ENCODE measurements at places on chromosomes 7 and 10.

DNA sequence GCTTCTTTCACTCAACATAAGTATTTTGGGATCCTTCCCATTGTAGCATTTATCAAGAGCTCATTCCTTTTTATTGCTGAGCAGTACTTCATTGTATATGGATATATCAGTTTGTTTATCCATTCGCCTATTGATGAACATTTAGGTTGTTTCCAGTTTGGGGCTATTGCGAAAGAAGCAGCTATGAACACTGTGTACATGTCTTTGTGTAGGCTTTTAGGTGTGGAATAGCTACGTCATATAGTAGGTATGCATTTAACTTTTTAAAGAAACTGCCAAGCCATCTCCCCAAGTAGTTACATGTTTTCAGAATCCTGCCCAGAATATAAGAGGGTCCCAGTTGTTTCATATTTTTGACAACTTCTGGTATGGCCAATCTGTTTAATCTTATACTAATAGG is 468.1 kb downstream of the IPMK start:
- DNase-seq = no peak

- no peak for DNase-seq
Measured at GRCh38 chr7:113285411-113285810, 167.1 kb upstream of the SMIM30 start.

DNA sequence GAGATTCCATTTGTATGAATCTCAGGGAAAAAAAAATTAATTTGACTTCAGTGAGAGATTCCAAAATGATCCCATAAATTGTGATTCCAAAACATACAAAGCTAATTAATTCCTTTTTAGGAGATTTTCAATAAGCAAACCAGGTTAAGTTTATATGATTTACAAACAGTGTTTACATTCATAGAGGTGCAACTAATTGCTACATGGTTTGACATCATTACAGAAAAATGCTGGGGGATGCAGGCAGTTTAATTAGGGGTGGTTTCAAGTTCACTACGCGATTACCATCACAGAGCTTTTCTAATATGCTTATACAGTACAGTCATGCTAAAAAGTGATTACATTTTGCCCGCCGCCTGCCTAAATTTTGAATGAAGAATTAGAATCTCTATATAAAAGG is 143.2 kb upstream of the MGMT start:
- DNase-seq = no peak

DNA sequence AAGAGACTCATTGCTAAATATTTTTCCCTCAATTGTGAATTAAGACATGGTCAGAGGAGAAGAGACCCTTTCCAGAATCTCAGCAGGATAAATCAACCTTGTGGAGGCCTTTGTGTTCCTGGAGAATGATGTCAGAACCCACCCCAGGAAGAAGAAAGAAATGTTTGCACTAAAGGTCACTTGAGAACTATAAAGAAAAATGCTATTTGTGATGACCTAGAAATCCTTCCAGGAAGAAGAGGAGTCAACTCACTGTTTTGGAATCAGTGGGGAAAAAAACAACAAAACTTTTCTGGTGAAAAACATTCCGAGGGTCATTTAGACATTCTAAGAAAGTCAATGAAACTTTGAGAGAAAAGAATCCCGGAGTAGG is 129.1 kb upstream of the ANKRD1 start:
- no peak for DNase-seq

DNA sequence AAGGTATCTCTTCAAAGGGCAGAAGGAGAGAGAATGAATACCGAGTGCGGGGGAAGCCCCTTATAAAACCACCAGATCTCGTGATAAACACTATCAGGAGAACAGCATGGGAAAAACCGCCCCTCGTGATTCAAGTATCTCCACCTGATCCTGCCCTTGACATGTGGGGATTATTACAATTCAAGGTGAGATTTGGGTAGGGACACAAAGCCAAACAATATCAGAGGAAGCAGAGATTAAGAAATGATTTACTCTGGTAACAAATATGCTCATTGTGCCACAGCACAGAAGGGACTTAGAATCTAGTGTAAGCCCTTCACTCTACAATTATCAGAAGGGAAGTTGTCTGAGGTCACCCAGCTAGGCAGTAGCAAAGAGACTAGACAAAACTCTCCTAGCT is 40.1 kb upstream of the ZNRF2 start:
- DNase-seq = no peak

- DNase-seq = no peak
Measured at GRCh38 chr7:35255443-35256255, 1.7 kb upstream of the TBX20 start.
